ENCODE measurements at places on chromosomes 16 and 17.

DNA sequence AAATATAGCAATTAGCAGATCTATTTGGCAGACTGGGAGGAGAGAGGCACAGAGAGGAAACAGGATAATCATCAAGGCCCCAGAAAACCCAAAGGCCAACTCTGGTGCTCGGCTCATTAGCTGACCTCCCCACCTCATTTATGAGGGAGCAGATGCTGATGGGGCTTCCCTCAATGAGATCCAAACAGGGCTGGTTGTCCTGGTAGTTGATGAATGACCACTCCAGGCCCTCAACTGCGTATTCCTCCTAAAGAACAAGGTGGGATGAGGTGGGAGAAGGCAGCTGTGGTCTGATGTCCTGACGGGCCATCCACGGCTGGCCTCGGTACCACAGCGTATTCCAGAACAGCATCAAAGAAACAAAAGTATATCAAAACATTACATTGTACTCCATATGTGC lies 20.8 kb downstream of the ZNHIT3 start:
- DNase-seq = no peak

DNA sequence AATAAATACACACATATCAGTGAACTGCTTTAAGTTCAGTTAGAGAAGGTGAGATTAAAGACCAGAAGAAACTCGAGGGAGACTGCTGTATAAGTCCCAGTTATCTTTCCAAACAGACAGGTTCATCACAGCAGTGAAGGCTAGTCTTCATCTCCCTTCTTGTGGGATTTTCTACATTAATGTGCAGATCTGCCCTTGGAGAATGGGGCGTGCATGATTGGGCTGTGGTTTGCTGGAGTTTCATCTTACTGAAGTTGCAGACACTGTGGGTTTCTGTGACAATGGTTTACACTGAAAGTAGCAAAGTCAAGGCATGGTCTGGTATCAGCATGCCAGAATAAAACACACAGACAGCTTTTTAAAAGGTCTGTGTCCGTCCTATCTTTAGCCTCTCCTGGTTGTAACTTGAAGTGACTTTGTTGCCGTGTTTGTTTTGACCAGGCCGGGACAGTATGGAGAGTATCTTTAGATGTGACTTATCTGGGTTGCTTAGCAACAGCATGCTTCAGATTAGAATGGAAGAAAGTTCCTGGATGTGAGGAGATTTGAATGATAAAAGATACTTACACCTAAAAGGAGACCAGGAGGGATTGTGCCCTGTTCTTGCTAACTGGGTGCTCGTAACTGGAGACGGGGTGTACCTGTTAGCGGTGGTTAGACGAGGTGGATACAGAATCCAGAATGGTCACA lies 16.1 kb downstream of the NAA60 start:
- DNase-seq = no peak

DNA sequence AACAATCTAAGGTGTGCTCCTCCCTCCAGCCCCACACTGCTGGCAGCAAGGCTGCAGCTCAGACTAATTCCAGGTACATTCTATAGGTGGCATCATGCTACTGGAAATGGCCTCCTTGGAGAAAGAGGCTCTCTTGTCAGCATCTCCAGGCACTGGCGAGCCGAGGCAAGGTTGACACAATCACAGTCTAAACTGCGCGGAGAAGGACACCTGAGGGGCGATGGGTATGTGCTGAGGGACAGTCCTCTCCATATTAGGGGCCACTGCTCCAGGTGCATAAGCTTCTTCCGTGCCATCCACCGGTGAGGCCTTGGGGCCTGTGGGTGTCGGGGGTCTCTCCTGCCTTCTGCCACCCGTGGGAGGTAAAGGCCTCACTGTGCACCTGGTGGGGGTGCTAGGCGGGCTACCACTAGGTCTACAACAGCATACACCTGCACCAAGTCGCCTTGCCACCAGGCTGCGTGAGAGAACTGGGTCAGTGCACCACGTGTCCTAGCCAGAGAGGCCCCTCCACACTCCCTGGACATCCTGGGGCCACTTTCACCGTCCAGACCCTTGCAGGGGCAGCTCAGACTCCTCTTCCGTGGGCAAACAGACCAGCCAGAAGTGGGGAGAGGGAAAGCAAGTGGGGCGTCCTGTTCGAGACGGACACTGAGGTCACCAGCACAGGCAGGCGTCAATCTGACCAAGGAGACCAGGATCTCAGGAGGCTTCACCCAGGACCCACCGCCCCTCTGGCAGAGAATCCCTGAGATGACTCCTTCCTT lies 12.1 kb upstream of the CBX8 start:
- DNase-seq = no peak

DNA sequence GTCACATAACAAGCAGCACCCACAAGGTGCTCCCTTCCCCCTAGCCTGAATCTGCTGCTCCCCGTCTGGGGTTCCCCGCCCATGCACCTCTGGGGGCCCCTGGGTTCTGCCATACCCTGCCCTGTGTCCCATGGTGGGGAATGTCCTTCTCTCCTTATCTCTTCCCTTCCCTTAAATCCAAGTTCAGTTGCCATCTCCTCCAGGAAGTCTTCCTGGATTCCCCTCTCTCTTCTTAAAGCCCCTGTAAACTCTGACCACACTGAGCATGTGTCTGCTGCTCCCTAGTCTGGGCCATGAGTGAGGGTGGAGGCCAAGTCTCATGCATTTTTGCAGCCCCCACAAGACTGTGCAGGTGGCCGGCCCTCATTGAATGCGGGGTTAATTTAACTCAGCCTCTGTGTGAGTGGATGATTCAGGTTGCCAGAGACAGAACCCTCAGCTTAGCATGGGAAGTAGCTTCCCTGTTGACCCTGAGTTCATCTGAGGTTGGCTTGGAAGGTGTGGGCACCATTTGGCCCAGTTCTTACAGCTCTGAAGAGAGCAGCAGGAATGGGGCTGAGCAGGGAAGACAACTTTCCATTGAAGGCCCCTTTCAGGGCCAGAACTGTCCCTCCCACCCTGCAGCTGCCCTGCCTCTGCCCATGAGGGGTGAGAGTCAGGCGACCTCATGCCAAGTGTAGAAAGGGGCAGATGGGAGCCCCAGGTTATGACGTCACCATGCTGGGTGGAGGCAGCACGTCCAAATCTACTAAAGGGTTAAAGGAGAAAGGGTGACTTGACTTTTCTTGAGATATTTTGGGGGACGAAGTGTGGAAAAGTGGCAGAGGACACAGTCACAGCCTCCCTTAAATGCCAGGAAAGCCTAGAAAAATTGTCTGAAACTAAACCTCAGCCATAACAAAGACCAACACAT lies at the start of gene STH:
Gene STH, plus strand, starts transcription at position 264 of the 913 bp plus-strand sequence. Its CDS starts 30 bp downstream, at position 294.
- no peak for DNase-seq

- DNase-seq = no peak
Observed at GRCh38 chr17:34237458-34237857, 17.6 kb upstream of the CCL2 start.

DNA sequence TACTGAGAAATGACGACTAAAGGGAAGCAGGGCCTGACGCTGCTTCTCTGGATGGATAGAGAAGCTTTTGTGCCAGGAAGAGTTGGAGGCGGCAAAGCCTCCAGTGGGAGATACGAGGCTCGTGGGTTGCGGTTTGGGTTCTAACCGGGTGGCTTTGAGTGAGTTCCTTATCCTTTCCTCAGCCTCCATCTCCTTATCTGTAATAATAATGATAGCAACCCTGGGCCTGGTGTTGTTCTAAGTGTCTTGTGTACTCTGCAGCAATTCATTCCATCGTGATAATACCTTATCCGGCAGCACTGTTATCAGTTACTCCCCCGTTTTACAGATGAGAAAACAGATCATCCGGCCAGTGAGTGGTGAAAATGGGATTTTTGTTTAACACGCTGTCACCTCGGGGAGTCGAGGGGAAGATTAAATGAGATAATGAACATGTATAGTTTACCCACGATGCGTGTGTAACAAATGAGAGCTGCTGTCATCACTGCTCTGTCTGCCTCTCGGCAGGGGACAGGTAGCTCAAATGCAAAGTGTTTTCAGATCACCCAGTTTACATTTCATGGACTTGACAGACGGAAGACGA lies 52.0 kb upstream of the LHX1 start:
- no peak for DNase-seq

DNA sequence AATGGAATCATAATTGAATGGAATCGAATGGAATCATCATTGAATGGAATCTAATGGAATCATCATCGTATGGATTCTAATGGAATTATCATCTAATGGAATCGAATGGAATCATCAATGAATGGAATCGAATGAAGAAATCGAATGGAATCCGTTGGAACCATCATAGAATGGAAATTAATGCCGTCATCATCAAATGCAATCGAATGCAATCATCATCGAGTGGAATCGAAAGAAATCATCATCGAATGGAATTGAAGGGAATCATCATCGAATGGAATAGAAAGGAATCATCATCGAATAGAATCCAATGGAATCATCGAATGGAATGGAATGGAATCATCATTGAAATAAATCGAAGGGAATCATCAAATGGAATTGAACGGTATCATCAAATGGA lies 217.2 kb downstream of the SHCBP1 start:
- DNase-seq = no peak

- peak; percentile 84 for DNase-seq
Observed at GRCh38 chr17:59838052-59838916, 54.5 kb downstream of the TUBD1 start.

GRCh38 chr17:52276381-52277008 lies 118.0 kb upstream of the CA10 start:
- no peak for DNase-seq

- DNase-seq = peak; percentile 69
Observed at GRCh38 chr17:79294459-79295071, 219.9 kb downstream of the ENGASE start.

GRCh38 chr16:75230471-75231110 lies 11.8 kb downstream of the CTRB1 start:
- DNase-seq = no peak

DNA sequence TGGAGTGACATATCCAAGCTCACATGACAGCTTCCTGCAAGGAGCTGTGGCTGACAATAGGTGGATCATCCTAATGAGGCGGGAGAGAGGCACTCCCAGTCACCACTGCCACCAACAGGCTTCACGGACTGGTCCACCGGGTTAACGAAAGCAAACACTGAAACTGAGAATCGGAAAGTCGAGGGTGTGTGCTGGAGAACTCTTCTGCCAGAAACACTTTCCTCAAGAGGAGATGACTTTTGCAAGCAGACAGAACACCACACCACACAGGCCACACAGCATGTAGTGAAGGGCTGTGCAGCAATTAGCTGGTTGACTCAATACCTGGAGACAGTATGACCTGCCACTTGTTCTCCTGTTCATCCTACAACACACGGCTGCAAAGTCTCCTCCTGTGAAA lies 53.0 kb upstream of the DNAJA2 start:
- no peak for DNase-seq

DNA sequence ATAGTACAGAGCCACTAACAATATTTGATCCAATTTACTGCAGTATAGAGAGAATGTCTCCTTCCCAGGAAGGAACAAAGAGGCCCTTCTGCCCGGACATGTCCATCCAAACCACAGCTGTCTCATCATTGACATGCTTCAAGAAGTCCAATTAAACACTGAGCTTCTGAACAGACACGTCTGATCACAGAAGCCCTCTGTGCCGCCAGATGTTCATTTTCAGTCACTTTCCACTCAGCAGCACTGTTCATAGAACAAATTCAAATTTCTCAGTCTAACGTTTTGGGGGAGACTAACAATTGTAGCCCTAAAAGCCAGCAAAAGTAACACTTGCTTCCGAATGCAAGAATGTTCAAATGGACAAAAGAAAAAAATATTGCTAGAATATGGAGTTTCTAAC lies 15.3 kb downstream of the ZC3H7A start:
- no peak for DNase-seq

- DNase-seq = no peak
Observed at GRCh38 chr17:37779554-37779953, 34.7 kb upstream of the HNF1B start.

- no peak for DNase-seq
Observed at GRCh38 chr16:53152329-53152728, 97.5 kb downstream of the CHD9 start.

GRCh38 chr16:89952551-89952950 lies 4.0 kb downstream of the DEF8 start:
- DNase-seq = no peak

- no peak for DNase-seq
Observed at GRCh38 chr17:77503293-77503655, 362.5 kb downstream of the SEC14L1 start.

DNA sequence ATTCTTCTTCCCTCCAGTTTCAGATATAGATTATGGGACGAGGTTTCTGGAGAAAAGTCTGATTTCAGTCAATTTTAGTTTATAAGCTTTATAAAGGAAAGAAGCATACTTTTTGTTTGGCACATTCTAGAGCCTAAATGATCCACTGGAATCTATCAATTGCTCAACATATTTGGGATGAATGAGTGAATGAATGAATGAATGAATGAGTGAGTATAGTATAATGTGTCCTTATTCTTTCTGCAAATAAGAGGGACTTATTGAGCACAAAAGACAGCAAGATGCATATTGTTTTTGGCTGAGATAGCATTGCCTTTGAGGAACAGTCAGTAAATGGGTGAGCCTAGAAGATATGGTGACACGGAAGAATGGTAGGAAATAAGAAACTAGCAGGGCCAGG lies 245.4 kb downstream of the SHISA9 start:
- no peak for DNase-seq

DNA sequence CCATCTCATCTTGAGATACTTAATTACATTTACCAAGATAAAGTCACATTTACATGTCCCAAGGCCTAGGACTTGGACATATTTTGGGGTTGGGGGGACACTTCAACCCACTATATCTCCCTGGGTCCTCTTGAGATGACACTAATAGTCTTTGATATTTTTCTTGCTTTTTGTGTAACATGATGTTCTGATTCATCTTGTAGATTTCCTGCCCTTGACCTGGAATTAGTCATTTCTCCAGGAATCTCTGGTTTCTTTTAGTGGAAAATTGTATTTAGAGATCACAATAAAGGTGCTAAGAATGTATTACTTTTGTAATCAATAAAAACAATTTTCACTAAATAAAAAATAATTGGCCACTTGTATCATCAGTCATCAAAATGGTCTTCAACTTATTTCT lies 157.3 kb downstream of the VPS53 start:
- no peak for DNase-seq

DNA sequence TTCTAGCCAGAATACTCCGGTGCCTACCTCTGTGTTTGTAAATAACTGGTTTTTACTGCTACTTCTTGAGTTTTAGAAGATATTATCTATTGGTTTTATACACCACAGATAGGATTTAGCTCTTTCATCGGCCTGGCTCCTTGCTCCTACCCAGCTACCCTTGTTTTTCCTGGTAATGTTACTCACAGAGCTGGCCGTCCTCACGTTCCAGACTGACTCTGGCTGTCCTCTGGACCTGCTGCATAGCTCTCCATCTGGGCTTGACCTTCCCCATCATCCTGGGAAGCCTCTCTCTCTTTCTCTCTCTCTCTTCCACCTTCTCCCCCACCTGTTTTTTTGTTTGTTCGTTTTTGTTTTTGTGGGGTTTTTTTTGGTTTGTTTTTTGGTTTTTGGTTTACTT lies 51.5 kb downstream of the MPRIP start:
- DNase-seq = no peak

DNA sequence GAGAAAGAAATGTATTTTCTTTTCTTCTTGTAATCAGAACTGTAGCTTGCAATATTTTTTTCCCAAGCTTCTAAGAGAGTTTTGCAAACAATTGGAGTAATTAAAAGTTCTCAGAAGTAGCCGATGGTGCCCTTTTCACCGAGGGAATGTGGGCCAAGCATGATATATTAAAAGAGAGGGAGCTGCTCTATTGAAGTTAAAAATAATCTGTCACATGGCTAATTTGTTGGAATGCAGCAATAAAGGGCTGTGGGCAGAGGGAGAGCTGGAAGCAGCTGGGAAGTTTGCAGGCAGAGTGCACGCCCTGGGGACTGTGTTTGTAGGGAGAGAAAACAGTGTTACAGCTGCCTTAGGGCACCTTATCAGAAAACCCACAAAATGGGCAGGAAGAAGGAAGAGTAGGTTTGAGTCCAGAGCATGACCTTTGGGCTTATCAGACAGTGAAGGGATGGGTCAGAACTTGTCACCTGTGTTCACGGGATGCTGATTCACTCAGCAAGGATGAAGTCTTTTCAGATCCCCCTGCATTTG lies 18.5 kb upstream of the TERF2 start:
- peak; percentile 4 for DNase-seq

All from activated CD8-positive, alpha-beta memory T cell treated with anti-CD3 and anti-CD28 coated beads for 24 hours (primary cell).